ENCODE measurements at places on chromosomes 2 and 18.
A peak's percentile ranks its signal among the peaks of the same experiment; 100 is the strongest.

DNA sequence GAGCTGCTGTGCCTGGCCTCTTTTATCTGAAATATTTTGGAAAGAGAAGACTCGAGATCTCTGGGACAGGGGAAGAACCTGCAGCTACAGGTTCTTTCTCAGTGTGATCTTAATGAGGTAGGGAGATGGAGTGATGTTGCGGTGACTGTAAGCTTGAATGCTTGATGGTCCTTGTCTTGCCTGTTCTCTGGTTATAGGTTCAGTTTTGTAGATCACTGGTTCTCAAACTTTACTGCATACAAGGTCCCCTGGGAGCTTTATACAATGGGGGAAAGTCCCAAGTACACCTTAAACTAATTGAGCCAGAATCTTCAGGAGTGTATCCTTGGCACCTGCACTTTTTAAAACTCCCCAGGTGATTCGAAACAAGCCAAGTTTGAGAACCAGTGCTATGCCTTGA is 136.7 kb upstream of the CXCR4 start:
- DNase-seq = no peak

GRCh38 chr18:34528177-34528576 is 181.9 kb upstream of the DTNA start:
- no peak for DNase-seq

DNA sequence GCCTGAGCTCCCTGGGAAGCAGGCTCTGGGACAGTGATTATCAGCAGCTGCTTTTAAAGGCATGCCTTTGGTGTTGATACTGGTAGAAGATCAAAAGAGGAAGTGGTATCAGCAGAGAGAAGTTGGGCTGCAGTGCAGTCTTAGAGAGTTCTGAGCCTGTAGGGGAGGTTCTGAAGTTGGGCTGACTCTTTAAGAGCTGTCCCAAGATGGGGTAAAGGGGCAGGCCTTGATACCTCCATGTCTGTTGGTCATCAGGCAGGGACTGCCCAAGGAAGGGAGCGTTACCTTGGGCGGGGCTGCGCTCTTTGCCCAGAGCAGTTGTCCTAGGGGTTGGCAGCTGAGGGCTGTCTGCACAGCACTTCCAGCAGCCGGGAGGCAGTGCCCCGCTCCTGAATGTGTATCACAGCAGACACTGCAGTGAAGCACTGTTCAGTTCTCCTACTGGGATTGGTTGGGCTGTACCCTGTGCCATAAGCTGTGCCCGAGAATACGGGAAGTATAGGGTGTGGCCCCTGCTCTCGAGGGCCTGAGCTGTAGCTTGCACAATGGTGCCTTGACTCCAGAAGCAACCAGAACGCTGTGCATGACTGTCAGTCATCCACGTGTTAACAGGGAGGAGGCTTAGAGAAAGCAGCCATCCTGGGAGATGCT is 177.0 kb downstream of the CTIF start:
- peak; percentile 70 for DNase-seq

DNA sequence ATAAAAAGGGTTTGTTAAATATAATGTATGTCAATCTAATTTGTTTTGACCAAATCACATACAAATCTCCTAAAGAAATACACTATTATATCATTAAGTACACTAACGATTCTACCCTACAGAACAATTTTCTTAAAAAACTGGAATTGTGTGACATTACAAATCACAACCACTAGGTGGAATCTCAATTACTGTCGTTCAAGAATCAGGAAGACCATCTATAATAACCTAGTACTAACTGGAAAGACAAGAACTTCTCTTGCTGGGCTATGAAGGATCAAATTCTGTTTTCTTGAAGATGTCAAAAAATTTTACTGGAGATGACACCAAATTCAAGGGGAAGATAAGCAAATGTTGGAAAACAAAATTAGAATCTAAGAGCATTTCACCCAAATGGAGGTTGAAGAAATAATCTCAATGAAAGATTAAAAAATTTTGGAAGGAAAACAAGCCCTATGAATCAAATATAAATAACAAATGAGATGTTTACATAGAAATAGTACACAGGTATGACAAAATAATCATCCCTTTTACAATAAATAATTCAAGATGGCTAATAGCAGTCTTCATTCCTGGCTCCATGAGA is 110.9 kb downstream of the STK39 start:
- DNase-seq = peak; percentile 1

DNA sequence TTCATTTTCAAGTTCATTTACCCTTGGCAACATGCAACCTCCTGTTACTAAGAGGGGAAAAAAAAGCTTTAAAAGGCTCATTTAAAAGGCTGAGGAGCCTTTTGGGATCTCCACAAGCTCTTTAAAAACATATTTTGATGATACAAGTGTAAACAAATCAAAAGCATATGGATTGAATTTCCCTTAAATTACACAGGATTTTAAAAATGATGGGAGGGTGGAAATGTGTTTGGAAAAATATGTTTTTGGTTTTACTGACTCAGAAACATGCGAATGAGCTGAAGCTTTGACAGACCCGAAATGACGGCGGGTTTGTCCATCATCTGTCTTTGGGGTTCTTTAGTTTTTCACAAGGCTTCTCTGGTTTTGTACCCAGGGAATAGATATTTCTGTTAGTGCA is 180.6 kb upstream of the CCDC68 start:
- no peak for DNase-seq

- DNase-seq = peak; percentile 32
Measured at GRCh38 chr2:38076152-38076709, 280 bp upstream of the CYP1B1 start.

DNA sequence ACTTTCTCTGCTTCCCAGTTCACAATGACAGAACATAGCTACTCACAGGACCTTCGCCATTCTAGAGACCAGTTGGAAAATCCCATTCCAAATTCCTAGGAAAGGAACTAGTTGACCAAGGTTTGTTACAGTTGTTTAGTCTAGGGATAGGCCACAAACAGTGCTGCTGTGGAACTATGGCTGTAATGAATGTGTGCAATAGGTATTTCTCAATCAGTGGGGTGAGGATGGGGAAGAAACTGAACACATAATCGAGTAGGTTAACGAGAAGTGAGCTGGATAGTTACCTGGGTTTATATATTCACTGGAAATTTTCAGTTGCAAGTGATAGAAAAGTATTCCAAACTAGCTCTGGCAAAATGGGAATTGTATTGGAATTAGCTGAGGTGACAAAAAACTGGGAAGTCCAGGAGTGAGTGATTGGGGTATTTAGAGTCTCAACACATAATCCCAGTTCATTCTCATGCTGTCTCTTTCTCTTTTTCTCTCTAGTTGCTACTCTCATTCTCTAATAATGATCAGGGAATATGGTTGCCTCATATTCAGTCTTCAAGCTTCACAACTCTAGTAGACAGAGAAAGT is 18.2 kb upstream of the HMSD start:
- no peak for DNase-seq

GRCh38 chr2:225275443-225275842 is 124.1 kb upstream of the NYAP2 start:
- no peak for DNase-seq

- DNase-seq = no peak
Measured at GRCh38 chr2:84741182-84741822, 139.6 kb downstream of the TRABD2A start.

DNA sequence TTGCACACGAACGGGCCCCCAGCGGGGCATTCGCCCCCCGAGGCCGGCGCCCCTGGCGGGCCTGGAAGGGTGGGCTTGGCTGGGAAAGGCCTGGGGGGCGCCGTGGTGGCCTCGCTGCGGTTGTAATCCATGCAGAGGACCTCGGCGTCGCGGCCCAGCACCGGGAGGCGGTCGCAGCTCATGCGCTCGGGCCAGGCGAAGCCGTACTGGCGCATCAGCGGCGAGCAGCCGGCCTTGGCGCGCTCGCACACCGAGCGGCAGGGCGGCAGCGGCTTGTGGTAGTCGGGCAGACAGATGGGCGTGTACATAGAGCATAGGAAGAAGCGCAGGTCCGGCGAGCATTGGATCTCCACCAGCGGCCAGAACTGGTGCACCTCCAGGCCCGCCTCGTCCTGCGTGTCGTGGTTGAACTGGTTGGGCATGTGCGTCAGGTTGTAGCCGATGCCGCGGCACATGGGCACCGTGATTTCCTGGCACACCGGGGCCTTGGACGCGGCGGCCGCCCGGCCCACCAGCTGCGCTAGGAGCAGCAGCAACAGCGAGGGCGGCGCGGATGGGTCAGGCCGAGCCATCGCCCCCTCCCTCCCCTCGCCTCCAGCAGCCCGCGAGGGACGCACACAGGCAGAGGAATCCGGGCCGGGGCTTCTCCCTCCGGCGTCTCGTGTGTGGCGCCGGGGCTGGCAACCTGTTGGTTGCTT is 1.4 kb downstream of the FZD5 start:
- no peak for DNase-seq

DNA sequence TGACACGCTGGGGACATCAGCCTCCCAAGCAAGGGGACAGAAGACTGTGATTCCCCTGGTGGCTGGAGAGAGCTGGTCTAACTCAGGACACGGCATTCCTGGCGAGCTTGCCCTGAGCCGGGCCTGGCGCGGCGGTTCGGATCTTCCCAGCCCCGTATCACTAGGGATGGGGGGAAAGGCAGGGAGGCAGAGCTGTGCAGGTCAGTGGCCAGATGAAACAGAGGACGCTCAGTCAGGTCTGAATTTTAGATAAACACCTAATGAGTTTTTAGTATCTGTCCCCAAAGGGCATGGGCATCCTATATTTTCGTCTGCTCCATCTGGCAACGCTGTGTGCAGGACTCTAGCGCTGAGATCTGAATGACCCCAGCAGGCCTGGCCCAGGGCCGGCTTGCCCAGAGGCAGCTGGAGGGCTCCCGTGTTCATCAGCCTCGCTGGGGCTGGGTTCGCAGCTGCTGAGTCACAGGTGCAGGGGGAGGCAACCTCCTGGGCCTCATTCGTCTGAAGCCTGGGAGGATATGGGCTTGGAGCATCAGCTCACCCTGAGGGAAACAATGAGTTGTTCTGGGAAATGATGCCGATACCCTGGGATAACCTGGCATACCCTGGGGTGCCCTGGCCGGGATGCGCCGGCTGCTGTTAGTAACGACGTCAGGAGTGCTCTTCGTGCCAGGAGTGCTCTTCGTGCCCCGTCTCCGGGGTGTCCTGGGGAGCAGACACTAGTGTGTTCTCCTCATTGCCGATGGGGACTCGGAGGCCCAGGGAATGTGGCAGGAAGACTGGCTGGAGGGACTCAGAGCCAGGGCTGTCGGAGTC is 48.1 kb upstream of the HPCAL1 start:
- DNase-seq = no peak

Measured in GDM1 (cell line).